GM12878 (cell line): ENCODE measurements at places on chromosomes 12 and 14. TPM values are rescaled to one million over a fixed set of nuclear protein-coding genes. Genes with fewer than 3 reads are reported as not detected.

Gene DBX2
- total RNA-seq: not detected in 2 replicates

Gene ADIPOR2
- 56.7 and 65.0 TPM in 2 replicates for total RNA-seq

Gene CARMIL3
- total RNA-seq: 0.26 and 0.72 TPM in 2 replicates

Gene PTGDR
- total RNA-seq: not detected in 2 replicates

Gene PRKAG1
- total RNA-seq: 43.7 and 46.4 TPM in 2 replicates

Gene CLECL1
- 29.0 and 33.6 TPM in 2 replicates for total RNA-seq

Gene SMIM41
- total RNA-seq: 0.19 TPM in 1 of 2 replicates, not detected in the other

DNA sequence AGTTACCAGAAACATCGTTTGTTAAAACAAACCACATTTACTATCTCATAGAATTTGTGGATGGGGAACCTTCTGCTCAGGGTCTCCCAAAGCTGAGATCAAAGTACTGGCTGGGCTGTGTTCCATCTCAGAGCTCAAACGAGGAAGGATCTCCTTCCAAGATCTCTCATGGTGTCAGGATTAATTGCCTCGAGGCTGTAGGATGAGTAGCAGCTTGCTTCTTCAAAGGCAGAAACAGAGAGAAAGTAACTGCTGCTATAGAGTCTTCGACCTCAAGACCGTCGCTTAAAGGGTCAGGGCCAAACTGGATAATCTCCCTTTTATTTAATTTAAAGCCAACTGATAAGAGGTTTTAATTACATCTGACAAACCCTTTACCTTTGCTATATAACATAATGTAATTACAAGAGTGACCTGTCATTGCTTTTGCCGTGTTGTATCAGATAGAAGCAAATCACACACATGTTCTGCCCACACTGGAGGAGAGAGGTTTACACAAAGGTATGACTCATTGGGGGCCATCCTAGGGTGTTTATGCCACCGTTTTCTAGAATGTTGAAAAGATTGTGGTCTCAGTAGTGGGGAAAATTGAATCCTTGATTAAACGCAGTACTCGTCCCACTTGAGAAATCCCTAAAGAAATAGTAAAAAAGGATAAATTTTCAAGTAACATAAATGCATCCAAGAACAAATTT, 868.8 kb upstream of the TMEM132C start:
- no peaks in the 10 kb centered on the region for H3K27me3 ChIP-seq
- no peak overlapping the region for H3K4me3 ChIP-seq
- H3K36me3 ChIP-seq: no peaks in the 10 kb centered on the region
- no peak for DNase-seq
- H3K27ac ChIP-seq: no peak overlapping the region

DNA sequence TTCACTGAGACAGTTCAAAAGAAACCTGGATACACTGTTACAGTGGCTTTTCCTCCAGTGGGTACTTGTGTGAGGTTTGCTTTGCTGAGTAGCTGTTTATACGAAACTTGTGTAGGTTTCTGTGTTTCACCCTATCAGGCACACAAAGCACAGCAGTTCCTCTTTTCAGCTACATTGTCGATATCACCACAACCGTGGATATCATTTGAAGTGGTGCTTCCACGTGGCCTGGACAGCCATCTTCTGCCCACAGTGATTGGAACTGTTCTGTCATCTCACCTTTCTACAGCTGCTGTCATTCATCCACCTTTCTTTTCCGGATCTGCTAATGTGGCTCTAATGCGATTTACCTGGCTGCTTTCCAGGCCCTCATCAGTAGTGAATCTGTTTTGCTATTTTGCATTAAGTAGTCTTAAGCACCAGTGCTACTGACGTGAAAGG, 368.8 kb downstream of the SYT1 start:
- H3K27me3 ChIP-seq: no peaks in the 10 kb centered on the region
- H3K4me1 ChIP-seq: no peaks in the 10 kb centered on the region
- H3K4me3 ChIP-seq: no peak overlapping the region
- H3K27ac ChIP-seq: no peak overlapping the region

DNA sequence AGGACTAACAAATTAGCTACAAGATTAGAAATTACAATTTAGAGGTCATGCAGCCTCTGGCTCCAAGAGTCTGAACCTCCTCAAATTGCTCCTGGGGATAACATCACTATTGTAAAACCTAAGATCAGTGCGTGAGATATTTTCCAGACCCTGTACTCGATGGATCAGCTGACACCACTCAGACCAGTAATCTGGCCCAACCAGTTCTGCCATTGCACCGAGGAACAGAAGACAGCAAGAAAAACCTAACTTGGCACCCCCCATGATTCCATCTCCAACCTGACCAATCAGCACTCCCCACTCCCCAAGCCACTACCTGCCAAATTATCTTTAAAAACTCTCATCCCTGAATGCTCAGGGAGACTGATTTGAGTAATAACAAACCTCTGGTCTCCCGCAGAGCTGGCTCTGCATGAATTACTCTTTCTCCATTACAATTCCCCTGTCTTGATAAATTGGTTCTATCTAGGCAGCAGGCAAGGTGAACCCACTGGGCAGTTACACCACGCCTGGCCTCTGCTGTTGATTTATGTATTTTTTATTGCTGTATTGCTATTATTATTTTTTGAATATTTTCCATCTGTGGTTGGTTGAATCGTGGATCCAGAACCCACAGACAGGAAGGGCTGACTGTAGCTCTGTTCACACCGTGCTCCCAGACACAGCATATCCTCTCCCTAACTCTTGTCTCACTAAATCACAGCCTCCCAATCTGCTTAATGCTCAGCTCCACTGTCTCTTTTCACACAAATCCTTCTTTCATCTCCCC, 9.2 kb downstream of the HEBP1 start:
- no peak overlapping the region for H3K27ac ChIP-seq
- DNase-seq: no peak
- H3K36me3 ChIP-seq: no peaks in the 10 kb centered on the region
- H3K27me3 ChIP-seq: peaks cover 5% of the 10 kb centered on the region
- no peaks in the 10 kb centered on the region for H3K4me1 ChIP-seq

- H3K27ac ChIP-seq: no peak overlapping the region
- no peaks in the 10 kb centered on the region for H3K27me3 ChIP-seq
- H3K4me1 ChIP-seq: no peaks in the 10 kb centered on the region
- H3K4me3 ChIP-seq: no peak overlapping the region
- no peaks in the 10 kb centered on the region for H3K36me3 ChIP-seq
Measured at GRCh38 chr12:43292699-43293098, 259.3 kb downstream of the ADAMTS20 start.

DNA sequence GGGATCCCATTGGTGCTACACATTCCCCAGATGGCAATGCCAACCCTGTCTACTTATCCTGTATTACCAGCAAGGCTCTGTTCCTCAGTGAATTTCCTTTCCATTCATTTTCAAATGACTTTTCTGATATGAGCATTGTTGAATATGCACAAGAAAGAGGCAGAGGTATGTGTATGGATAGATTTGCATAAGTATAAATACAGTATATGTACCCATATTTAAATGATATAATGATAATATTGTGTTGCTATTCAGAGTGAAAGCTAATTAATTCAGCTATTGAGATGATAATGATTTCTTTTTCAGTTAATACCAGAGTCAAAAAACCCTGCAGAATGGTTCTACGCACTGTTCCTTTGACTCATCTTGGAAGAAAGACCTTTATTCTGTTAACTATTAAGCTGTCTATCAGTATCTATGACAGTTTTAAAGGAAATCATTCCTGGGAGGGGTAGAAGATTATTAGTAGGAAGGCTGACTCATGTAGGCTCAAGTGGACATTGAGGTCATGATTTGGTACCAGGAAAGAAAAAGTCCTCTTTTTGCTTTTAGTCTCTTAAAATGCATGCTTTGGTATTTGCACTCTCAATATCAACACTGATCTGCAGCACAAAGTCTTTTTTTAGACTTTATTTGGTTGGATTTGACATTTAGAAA, 44.9 kb upstream of the GAS2L3 start:
- no peaks in the 10 kb centered on the region for H3K4me1 ChIP-seq
- no peaks in the 10 kb centered on the region for H3K36me3 ChIP-seq

DNA sequence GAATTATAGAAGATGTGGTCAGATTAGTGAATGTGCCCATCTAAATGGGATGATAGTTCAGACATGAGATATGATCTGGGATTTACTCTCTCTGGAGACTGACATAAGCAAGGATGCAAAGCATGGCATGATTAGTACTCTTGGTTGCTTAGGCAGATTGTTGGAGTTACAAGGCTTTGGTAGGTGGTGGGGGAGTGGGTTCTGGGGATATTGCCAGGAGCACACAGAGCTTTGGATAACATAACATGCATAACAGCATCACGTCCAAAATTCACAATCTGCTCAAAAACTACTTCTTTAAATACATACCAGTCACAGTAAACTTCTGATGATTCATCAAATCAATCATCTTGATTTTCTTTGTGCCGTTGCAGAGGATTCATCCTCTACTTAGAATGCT, 287.4 kb downstream of the ACSS3 start:
- no peak overlapping the region for H3K4me3 ChIP-seq
- H3K27me3 ChIP-seq: no peaks in the 10 kb centered on the region
- H3K36me3 ChIP-seq: no peaks in the 10 kb centered on the region
- no peaks in the 10 kb centered on the region for H3K4me1 ChIP-seq

DNA sequence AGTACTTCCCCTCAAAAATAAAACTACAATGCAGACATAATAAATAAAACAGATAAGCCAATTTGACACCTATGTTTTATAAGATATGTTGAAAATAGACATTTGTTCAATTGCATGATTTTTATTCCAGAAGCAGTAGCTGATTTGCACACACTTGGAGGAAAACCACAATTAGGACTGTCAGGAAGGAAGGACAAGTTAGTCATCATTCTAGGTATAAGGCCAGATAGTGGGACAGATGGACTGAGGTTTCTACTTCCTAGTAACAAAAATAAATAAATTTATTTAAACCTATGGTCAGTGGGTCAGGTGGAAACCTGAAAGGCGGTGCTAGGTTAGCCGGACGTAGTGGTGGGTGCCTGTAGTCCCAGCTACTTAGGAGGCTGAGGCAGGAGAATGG, 141.8 kb upstream of the RASSF8 start:
- H3K36me3 ChIP-seq: no peaks in the 10 kb centered on the region
- no peaks in the 10 kb centered on the region for H3K4me1 ChIP-seq
- no peak overlapping the region for H3K27ac ChIP-seq
- H3K4me3 ChIP-seq: no peak overlapping the region
- H3K27me3 ChIP-seq: no peaks in the 10 kb centered on the region
- no peak for DNase-seq

DNA sequence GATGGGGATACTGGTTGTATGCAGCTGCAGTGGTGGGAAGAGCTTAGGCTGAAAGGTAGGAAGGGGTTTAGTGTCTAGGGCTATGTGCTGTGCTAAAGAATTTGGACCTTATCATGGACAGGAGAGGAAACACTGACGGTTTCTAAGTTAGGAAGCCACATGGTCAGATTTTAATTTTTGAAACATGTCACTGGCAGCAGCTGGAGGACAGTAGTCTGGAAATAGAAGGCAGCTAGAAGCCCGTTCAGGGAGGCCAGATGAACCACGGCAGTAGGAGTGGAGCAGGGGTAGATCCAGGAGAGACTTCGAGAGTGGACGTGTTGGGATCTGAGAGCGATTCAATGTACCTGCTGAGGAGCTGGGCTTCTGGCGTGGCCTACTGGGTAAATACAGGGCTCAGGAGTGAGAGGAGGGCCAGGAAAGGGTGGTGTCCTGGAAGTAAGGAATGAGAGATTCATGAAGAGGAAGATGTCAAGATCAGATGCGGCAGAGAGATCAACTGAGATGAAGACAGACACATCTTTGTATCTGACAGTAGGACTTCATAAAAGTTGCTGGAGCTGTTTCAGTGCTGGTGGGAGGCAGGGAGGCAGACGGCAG, 64.9 kb downstream of the PRKCH start:
- peaks cover 72% of the 10 kb centered on the region for H3K4me1 ChIP-seq
- no peak overlapping the region for H3K4me3 ChIP-seq
- H3K27me3 ChIP-seq: no peaks in the 10 kb centered on the region
- H3K27ac ChIP-seq: peak overlapping the region; percentile 99

- H3K27me3 ChIP-seq: no peaks in the 10 kb centered on the region
- no peak for DNase-seq
- H3K27ac ChIP-seq: no peak overlapping the region
- no peak overlapping the region for H3K4me3 ChIP-seq
- peaks cover 9% of the 10 kb centered on the region for H3K4me1 ChIP-seq
- H3K36me3 ChIP-seq: peaks cover 11% of the 10 kb centered on the region
Measured at GRCh38 chr12:66120477-66120876, 10.1 kb downstream of the LLPH start.

DNA sequence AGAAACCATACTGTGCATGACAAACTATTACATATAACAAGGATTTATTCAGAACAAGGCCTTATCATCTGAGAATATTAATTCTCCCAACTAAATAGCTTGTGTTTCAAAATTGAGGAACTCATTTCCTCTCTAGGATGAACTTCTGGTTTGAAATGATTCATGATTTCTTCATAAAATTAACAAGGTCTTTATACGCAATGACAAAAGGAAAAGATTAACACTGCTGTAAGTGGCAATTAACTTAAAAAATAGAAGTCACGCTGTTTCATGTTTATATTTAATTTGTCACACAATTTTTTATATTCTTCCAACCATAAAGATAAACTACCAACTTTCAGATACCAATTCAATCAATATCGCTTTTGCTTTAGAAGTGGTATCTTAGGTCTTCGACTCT, 80.8 kb downstream of the GRIP1 start:
- no peak overlapping the region for H3K27ac ChIP-seq
- H3K27me3 ChIP-seq: no peaks in the 10 kb centered on the region; the same call in 1 of the 2 replicates
- DNase-seq: no peak

GRCh38 chr14:47676315-47676617, 861 bp upstream of the MDGA2 start:
- no peaks in the 10 kb centered on the region for H3K4me1 ChIP-seq
- H3K27me3 ChIP-seq: no peaks in the 10 kb centered on the region; the same call in 1 of the 2 replicates
- H3K27ac ChIP-seq: no peak overlapping the region
- DNase-seq: no peak

- H3K27me3 ChIP-seq: no peaks in the 10 kb centered on the region
- H3K4me1 ChIP-seq: no peaks in the 10 kb centered on the region
Measured at GRCh38 chr14:64681796-64682710, 22.2 kb upstream of the PLEKHG3 start.

DNA sequence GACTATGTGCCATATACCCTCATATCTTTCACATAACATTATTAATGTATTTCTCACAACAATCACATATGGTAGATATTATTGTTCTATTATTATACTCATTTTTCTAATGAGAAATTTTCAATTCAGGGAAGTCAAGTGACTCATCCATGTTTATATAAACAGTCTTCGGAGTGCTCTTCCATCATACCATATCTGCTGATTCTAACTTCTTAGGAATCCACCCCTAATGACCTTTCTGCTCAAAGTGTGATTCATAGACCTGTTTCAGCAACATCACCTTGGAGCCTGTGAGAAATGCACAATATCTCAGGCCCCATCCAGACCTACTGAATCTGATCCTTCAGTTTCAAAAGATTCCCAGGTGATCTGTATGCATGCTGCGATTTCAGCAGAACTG, 39.8 kb upstream of the OVCH1 start:
- no peaks in the 10 kb centered on the region for H3K27me3 ChIP-seq
- no peaks in the 10 kb centered on the region for H3K36me3 ChIP-seq
- DNase-seq: no peak
- H3K4me1 ChIP-seq: no peaks in the 10 kb centered on the region
- no peak overlapping the region for H3K4me3 ChIP-seq

- H3K27ac ChIP-seq: no peak overlapping the region
- H3K4me1 ChIP-seq: no peaks in the 10 kb centered on the region
- no peaks in the 10 kb centered on the region for H3K36me3 ChIP-seq
- DNase-seq: no peak
Measured at GRCh38 chr12:101165319-101165718, 44.7 kb downstream of the SLC5A8 start.

- H3K4me3 ChIP-seq: no peak overlapping the region
- no peaks in the 10 kb centered on the region for H3K4me1 ChIP-seq
- H3K36me3 ChIP-seq: peaks cover 2% of the 10 kb centered on the region
- H3K27me3 ChIP-seq: no peaks in the 10 kb centered on the region
- H3K27ac ChIP-seq: no peak overlapping the region
Measured at GRCh38 chr12:62537551-62537950, 70.9 kb downstream of the MON2 start.
